MV-4-11 (cell line): ENCODE measurements at places on chromosomes 16 and 17.
A peak's percentile ranks its signal among the peaks of the same experiment; 100 is the strongest.

- no peak for DNase-seq
Measured at GRCh38 chr16:75112734-75113491, 3.7 kb downstream of the LDHD start.

- DNase-seq, result peak; percentile 22
Measured at GRCh38 chr16:25014500-25015147, 545 bp downstream of the ARHGAP17 start.

- peak; percentile 68 for DNase-seq
Measured at GRCh38 chr16:69589434-69590269, 23.9 kb downstream of the NFAT5 start.

DNA sequence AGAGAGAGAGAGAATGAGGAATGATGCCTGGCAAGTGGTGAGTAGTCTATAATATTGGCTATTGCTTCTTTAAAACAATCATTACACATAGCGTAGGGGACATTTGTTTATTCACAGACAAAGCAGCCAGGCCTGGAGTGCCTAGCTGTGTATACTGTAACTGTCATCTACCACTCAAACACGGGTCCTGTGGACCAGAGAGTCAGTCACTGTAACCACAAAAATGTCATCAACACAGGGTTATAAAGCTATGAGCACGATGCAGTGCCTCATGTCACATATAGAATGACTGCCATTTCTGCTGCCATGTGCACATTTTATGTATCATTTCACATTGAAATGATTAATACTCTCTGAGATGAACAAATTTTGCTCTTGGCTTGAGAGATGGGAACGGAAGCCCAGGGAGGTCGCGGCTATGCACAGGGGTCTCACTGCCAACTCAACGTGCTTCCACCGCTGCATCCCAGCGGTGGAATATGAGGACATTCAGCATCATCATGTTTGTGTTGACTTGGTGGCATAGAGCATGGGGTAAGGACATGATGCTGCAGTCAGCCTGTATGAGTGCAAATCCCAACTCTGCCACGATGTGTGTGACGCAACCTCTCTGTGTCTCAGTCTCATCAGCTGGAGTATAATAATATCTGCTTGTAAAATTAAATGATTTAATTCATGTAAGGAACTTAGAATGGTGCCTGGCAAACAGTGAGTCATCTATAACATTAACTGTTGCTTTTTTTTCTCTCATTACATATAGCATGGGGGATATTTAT, 3.3 kb downstream of the MT1H start:
- DNase-seq, result peak; percentile 25

DNA sequence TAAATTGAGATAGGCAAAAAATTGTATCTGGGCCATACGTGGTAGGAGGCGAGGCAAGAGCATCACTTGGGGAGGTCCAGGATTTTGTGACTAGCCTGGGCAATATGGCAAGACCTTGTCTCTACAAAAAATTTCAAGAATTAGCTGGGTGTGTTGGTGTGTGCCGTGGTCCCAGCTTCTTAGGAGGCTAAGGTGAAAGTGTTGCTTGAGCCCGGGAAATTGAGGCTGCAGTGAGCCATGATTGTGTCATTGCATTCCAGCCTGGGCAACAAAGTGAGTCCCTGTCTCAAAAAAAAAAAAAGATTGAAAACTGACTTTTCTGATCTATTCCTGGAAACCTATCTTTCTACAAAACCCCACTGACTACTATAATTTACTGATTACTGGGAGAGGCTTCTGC, 26.7 kb downstream of the CDK12 start:
- DNase-seq, result no peak

DNA sequence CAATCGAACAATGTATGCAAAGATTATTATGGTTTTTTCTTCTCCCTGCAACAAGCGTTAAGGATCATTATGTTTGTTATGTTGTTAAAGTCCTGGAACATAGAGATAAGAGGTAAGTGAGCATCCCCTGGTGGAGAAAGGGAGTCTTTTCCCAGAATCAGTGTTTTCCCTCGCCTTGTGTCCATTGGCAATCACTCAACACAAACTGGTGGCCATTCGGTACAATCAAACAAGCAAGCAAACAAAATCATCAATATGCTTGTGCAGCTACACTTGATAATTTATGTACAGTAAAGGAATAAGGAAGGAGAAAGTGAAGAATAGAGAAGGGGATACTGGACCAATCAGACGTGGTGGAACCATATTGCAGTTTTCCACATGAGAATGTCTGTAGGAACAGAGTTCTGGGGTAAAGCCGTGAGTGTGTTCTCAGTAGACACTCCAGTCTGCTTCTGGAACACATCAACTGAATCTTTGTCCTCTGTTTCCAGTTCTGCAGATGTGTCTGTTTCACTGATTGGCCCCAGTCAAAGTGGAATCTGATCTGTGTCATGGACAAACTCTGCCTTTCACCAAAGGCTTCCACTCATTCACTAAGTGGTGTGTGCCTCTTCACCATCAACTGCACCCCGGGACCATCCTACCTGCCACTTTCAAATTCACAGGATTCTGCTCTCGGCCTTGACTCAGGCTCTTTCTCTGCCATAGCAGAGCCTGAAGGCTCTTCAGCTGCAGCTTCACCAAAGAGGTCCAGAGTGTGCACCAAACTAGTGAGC, 169.5 kb downstream of the AHSP start:
- peak; percentile 35 for DNase-seq

DNA sequence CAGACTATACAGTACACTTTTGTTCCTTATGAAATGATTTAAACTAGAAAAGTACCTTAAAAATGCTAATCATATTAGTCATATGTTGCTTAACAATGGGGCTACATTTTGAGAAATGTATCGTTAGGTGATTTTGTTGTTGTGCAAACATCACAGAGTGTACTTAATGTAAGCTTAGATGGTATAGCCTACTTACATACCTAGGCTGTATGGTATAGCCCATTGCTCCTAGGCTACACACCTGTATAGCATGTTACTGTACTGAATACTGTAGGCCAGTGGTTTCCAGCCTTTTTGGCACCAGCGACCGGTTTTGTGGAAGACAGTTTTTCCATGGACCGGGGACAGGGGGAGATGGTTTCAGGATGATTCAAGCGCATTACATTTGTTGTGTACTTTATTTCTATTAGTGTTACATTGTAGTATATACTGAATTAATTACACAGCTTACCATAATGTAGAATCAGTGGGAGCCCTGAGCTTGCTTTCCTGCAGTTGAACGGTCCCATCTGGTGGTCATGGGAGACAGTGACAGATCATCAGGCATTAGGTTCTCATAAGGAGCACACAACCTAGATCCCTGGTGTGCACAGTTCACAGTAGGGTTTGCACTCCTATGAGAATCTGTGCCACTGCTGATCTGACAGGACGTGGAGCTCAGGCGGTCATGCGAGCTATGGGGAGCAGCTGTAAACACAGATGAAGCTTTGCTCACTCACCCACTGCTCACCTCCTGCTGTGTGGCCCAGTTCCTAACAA, 35.0 kb upstream of the MRC2 start:
- no peak for DNase-seq

GRCh38 chr17:69761011-69761410, 314.0 kb upstream of the KCNJ16 start:
- no peak for DNase-seq

DNA sequence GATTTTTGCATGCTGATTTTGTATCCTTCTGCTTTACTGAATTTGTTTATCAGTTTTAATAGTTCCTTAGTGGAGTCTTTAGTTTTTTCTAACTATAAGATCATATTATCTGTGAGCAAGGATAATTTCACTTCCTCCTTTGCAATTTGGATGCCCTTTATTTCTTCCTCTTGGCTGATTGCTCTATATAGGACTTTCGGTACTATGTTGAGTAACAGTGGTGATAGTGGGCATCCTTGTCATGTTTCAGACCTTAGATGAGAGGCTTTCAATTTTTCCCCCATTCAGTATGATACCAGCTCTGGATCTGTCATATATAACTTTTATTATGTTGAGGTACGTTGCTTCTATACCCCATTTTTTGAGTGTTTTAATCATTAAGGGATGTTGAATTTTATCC, 224.5 kb upstream of the CNTNAP4 start:
- DNase-seq, result peak; percentile 86

DNA sequence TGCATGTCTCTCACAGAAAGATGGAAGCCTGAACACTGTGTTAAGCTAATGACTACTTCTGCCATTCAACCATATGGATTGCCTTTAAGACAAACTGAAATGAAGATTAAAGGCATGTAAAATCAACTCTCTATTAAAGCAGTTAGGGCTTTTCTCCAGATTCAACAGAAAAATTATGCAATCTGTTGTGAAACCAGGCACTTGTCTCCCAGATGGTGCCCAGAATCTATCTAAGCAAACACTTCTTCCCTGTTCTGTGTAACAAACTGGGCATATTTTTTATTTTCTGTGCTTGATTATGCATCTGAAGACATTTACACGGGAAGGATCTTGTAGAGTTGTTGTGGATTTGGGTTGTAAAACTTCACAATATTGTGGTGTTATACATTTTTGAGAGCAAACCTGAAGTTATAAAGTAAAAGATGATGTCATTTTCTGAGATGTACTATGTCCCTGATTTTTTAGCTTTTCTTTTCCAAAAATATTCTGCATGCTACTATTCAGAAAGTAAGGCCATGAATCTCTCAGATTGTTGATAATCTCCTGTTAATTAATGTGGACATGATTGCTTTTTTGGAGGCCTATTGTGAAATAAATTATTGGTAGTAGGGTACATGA, 1550.3 kb downstream of the CDH8 start:
- peak; percentile 49 for DNase-seq

DNA sequence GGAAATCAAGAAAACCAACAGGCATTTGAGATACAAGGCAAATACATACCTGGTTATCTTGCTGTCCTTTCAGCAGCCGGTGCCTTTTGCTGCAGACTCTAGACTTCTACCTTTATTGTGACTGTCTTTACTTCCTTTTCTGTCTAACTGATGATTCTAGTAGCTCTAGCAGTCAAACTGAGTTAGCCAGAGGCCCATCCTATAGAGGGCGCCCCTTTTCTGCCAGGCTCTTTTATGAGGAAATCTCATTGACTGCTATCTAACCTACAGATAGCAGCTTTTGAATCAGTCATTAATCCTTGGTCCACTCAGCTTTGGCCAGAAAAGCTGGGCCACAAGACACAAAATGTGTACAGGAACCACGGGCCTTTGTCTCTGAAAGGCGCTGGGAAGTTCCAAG, 87.5 kb upstream of the WSB1 start:
- DNase-seq, result peak; percentile 61

- no peak for DNase-seq
Measured at GRCh38 chr16:23901178-23902033, 65.6 kb downstream of the PRKCB start.

DNA sequence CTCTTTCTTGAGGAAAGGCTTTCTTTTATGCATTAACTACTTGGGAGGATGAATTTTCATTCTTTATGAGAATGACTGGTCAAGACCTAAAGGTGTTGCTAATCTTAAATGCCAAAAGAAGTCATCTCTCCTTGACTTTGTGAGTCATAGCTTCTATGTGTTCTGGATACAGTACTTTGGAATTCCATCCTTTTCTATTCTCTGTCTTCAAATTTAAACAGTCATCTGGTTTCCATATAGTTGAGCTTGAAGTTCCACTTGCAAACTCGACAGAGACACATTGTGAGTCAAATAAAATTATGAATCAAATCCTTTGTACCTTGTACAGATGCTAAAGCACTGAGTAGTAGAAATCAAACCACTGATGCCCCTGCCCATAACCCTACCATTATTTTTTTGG, 271.9 kb upstream of the PMFBP1 start:
- DNase-seq, result no peak

GRCh38 chr16:15459791-15460190, 25.4 kb downstream of the BMERB1 start:
- no peak for DNase-seq

DNA sequence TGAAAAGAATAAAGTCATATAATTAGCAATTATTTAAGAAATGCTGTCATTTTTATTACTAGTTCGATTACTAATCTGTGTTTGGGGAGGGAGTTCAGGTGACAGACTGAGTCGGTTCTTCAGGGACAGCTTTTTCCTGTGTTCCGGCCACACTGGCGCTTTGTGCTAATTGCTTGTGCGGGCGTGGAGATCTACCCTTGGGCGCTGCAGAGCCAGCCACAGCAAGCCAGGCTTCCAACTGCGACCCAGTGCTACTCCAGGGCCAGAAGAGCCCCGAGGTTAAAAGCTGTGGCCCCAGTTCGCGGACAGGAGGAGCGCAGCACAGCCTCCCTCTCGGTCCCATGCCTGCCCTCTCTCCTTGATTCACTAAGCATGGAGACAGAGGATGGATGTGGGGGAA, 6.5 kb upstream of the OR2C1 start:
- no peak for DNase-seq

DNA sequence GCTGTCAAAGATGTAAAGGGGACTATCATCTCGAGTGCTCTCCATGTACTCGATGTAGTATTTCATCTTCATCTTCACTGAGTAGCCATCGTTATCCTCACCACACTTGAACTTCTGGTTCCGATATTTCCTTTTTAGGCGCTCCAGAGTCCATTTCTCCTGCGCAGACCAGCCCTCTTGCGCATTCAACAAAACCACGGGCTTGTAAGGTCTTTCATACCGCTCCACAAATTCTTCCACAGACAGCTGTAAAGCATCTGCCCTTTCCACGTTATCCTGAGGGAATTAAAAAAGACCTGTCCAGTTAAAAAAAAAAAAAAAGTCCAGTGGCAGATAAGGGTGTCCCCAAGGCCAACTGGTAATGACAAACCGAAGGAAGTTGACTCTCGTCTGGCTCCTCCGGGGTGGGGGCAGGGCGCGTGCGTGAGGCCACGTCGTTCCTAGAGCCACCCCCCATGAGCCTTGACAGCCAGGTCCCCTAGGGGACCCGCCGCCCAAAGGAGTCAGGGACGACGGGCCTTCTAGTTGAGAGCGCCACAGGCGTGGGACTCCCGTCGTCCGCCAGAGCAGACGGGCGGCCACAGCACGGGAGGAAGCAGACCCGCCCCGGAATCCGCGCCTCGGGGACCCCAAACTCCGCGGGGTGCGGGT, 701 bp downstream of the JMJD6 start:
- DNase-seq, result peak; percentile 47

DNA sequence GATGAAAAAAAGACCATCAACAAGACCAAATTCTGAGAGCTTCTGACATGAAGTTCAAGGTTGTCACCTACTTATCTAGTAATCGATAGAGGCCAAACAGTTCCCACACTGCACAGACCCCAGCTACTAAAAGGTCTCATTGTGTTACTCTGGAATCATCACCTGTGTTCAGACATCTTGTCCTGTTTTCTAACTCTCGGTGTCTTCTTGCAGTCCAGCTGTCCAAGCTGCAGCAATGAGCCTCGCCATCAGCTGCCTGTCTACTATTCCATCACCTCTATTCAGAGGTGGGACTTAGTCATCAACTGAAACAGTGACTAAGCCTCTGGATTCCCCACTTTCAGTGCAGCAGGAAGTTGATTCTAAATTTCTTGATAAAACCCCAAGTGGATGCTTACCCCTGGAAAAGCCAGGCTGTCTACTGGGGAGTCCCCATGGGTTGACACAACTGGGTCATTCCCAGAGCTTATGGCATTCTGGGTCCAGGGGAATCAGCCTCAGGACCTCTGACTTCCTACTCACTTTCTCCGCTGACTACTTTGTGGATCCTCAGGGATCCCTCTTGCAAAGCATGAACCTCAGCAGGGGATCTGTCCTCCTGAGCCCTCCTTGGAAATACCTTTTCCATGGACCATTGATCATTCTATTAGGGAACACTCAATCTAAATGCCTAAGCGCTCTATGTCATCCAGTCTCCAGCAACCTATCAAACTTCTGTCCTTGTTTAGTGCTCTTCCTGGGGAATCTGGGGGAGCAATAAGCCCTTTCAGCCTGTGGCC, 46.5 kb downstream of the HNF1B start:
- DNase-seq, result no peak

- DNase-seq, result peak; percentile 54
Measured at GRCh38 chr17:14813649-14814370, 451.3 kb downstream of the PMP22 start.
